ENCODE measurements at places on chromosomes 11 and 22. TPM values are rescaled to one million over a fixed set of nuclear protein-coding genes. Genes with fewer than 3 reads are reported as not detected.

GRCh38 chr22:36790648-36791047, 14.7 kb upstream of the IFT27 start:
- H3K27me3 ChIP-seq, result peaks cover 12% of the 10 kb centered on the region
- no peak overlapping the region for H3K4me3 ChIP-seq
- H3K4me1 ChIP-seq, result no peaks in the 10 kb centered on the region
- H3K27ac ChIP-seq, result no peak overlapping the region

DNA sequence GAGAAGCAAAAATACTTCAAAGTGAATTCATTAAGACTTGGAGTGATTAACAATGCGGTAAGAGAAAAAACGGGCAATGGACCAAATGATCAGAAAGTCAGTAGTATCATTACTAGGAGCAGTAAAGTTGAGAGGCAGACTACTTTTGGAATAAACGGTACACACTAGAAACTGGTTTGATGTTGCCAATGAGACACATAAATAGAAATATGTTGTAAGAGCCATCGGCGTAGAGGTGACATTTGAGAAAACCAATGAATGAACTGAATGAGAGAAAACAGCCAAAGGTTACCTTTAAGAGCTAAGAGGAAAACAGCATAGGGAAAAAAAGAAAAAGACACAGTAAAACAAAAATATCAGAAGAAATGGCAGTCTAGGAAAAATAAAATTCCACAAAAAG, 6.2 kb downstream of the CHORDC1 start:
- H3K4me1 ChIP-seq, result peaks cover 28% of the 10 kb centered on the region
- DNase-seq, result no peak
- no peaks in the 10 kb centered on the region for H3K27me3 ChIP-seq

DNA sequence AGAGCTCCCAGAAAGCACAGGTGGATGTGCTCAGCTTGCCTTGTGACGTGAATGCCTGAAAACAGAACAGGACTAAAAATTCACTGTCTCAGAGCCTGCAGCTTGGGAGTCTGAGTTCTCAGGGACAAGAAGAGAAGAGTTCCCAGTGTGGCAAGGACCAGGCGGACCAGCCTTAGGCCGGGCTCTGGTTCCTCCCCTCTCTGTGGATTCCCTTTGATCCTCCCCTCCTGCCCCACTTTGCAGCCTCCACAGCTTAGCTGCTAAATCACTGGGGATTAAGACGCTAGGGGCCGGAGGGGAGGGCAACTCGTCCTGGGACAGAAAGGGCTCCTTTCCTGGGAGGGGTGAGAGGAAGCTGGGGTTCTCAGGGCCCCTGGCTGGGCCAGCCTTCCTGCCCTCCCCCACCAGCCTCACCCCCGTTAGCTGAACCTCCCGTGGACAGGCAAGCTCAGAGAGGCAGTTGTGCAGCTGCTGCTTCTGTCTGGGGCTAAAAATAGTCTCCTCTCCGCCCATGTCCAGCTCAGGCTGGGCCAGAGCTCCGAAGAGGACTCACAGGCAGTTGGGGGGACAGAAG, 29.9 kb upstream of the JAM3 start:
- no peaks in the 10 kb centered on the region for H3K36me3 ChIP-seq
- H3K27ac ChIP-seq, result no peak overlapping the region

DNA sequence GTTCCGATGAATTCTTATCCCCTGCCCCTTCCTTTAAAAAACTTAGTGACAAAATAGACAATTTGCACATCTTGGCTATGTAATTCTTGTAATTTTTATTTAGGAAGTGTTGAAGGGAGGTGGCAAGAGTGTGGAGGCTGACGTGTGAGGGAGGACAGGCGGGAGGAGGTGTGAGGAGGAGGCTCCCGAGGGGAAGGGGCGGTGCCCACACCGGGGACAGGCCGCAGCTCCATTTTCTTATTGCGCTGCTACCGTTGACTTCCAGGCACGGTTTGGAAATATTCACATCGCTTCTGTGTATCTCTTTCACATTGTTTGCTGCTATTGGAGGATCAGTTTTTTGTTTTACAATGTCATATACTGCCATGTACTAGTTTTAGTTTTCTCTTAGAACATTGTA, 12.0 kb downstream of the CCND1 start:
- no peak overlapping the region for H3K4me3 ChIP-seq
- H3K27me3 ChIP-seq, result no peaks in the 10 kb centered on the region
- no peaks in the 10 kb centered on the region for H3K4me1 ChIP-seq
- DNase-seq, result peak; percentile 39

- no peak for DNase-seq
- H3K27ac ChIP-seq, result no peak overlapping the region
- peaks cover 7% of the 10 kb centered on the region for H3K4me1 ChIP-seq
- H3K4me3 ChIP-seq, result no peak overlapping the region
- peaks cover 7% of the 10 kb centered on the region for H3K27me3 ChIP-seq
Observed at GRCh38 chr22:21984793-21985192, 2.2 kb upstream of the TOP3B start.

DNA sequence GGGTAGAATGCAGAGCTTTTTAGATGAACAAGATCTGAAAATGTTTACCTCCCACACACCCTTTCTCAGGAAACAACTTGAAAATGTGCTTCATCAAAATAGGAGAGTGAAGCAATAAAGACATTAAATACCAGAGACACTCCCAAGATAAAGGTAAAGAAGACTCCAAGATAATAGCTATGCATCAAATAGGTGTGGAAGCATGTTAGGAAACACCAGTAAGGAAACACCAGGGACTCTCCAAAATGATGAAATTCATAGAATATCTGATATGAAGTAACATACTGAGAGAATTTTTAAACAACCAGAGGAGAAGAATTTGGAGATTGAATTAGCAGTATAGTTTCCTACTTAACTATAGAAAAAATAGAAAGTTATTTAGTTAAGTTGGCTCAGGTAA, 57.0 kb downstream of the OR10A6 start:
- no peak overlapping the region for H3K27ac ChIP-seq
- no peak for DNase-seq
- H3K27me3 ChIP-seq, result peaks cover 20% of the 10 kb centered on the region
- H3K4me1 ChIP-seq, result no peaks in the 10 kb centered on the region
- H3K4me3 ChIP-seq, result no peak overlapping the region
- H3K36me3 ChIP-seq, result no peaks in the 10 kb centered on the region

GRCh38 chr22:20862540-20862939, 3.7 kb downstream of the SNAP29 start:
- H3K27ac ChIP-seq, result no peak overlapping the region
- no peaks in the 10 kb centered on the region for H3K36me3 ChIP-seq
- peaks cover 56% of the 10 kb centered on the region for H3K4me1 ChIP-seq
- no peak for DNase-seq
- no peaks in the 10 kb centered on the region for H3K27me3 ChIP-seq

DNA sequence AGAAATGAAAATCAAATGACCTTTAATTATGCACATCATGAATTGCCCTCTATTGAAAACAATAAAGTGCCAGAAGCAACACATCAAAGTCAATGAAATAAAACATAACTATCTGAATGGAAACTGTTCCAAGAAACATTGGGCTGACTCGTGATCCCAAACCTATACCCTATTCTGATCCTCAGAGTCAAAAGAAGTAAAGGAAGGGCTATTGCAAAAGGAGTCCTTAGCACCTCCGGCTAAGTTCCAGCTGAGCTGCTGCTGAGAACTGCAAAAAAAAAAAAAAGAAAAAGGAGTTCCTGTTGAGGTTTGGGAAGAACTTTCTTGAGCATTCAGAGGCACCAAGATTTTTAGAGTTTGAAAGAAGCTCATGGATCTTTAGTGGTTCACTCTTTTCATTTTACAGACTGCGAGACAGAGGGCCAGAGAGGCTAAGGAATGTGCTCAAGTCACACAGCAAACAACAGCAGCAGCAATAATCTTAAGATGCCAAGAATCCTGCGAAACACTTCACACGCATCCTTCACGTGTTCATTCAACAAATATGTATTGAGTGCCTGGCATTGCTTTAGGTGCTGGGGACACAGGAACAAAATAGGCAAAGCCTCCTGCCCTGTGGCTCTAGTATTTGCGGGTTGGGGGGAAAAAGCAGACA, 841 bp upstream of the TMPRSS13 start:
- H3K27ac ChIP-seq, result peak overlapping the region; percentile 90
- H3K4me1 ChIP-seq, result peaks cover 52% of the 10 kb centered on the region
- no peaks in the 10 kb centered on the region for H3K36me3 ChIP-seq
- peak overlapping the region; percentile 73 for H3K4me3 ChIP-seq
- DNase-seq, result no peak

DNA sequence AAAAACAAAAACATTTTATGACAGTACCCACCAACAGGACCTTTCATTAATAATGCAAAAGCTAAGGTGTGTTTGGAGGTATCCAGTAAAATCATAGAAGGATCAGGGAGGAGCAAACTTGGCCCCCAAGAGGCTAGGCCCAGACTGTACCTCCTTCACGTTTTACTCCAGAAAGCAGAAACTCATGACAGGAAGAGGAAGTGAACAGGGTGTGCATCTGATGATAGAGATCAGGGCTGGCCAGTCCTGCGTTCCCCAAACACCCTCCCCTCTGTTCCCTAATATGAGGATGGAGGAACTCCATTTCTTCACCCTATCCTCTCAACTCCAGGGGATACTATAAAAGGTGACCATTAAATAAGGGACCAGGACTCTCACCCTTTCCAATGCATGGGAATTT, 10.2 kb upstream of the MS4A12 start:
- H3K4me1 ChIP-seq, result peaks cover 9% of the 10 kb centered on the region
- peaks cover 18% of the 10 kb centered on the region for H3K27me3 ChIP-seq
- H3K4me3 ChIP-seq, result no peak overlapping the region
- H3K27ac ChIP-seq, result no peak overlapping the region

DNA sequence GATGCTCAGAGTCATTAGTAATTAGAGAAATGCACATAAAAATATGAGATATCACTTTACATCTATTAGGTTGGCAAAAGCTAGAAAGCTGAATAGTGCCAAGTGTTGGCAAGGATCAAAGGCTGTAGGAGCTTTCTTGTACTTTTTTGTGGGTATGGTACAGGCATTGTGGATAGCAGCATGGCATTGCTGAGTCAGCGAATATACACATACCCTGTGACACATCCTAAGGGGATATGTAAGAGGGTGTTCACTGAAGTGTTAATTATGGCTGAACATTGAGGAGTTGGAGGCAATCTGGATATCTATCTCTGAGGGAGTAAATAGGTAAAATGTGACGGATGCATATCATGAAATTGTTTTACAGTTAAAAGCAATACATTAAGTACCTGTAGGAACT, 27.0 kb upstream of the IL18BP start:
- H3K27me3 ChIP-seq, result no peaks in the 10 kb centered on the region
- no peak overlapping the region for H3K4me3 ChIP-seq
- peaks cover 15% of the 10 kb centered on the region for H3K36me3 ChIP-seq

DNA sequence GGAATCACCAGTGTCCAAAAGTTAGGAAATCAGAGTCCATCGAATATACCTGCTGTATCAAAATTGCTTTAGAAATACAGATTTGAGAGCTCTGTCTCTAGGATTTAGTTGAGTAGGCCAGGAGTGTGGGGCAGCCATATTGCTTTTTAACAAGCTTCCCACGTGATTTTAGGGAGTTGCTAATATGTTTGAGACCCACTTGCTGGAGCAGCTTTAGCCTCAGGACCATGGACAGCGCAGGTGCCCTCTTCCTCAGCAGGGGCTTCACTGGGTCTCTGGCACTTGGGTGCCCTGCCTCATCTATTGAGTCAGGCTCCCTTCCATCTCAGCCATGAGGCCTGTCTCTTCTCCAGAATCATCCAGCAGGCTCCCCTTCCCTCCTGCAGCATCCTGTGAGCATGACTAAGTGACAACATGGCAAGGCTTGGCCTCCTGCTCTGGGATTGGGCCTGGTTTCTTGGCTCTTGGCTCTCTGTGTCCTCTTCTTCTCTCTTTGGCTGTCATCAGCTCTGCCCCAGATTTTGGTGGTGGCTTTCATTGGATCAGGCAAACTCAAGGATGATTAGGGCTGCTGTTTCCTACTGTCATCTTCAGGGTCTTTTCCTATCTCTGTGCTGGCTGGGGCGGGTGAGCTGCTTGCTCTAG, 70.0 kb downstream of the SGSM1 start:
- H3K27ac ChIP-seq, result no peak overlapping the region
- no peak overlapping the region for H3K4me3 ChIP-seq
- no peaks in the 10 kb centered on the region for H3K4me1 ChIP-seq
- no peaks in the 10 kb centered on the region for H3K27me3 ChIP-seq
- no peaks in the 10 kb centered on the region for H3K36me3 ChIP-seq

DNA sequence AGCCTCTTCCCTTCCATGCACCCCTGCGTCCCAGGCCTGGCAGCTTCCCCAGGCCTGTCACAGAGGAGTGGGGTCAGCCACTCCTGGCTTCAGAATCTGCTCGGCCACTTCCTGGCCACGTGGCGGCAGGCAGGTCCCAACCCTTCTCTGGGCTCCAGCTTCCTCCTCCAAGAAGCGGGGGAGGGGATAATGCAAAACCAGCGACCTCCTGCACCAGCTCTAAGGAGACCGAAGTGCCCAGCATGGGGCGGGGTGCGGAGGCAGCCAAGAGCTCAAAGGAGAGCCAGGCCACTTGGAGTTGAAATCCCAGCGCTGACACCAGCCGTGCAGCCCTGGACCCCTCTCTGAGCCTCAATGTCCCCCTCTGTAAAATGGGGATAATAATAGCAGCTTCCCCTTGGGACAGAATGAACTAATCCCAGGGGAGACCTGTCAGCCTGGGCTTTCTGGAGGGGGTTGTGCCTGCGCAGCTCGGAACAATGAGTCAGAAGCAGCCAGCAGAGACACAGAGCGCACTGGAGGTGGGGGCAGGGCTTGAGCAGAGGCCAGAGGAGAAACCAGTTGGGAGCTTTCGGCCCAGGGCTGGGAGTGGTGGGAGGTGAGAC, 22.8 kb upstream of the PICK1 start:
- H3K27me3 ChIP-seq, result no peaks in the 10 kb centered on the region
- H3K4me3 ChIP-seq, result no peak overlapping the region
- no peaks in the 10 kb centered on the region for H3K36me3 ChIP-seq
- peaks cover 3% of the 10 kb centered on the region for H3K4me1 ChIP-seq
- DNase-seq, result no peak

- H3K4me3 ChIP-seq, result no peak overlapping the region
- DNase-seq, result no peak
- H3K27me3 ChIP-seq, result no peaks in the 10 kb centered on the region
- H3K4me1 ChIP-seq, result no peaks in the 10 kb centered on the region
- H3K36me3 ChIP-seq, result no peaks in the 10 kb centered on the region
Observed at GRCh38 chr11:80515097-80515496, 1074.3 kb upstream of the TENM4 start.

DNA sequence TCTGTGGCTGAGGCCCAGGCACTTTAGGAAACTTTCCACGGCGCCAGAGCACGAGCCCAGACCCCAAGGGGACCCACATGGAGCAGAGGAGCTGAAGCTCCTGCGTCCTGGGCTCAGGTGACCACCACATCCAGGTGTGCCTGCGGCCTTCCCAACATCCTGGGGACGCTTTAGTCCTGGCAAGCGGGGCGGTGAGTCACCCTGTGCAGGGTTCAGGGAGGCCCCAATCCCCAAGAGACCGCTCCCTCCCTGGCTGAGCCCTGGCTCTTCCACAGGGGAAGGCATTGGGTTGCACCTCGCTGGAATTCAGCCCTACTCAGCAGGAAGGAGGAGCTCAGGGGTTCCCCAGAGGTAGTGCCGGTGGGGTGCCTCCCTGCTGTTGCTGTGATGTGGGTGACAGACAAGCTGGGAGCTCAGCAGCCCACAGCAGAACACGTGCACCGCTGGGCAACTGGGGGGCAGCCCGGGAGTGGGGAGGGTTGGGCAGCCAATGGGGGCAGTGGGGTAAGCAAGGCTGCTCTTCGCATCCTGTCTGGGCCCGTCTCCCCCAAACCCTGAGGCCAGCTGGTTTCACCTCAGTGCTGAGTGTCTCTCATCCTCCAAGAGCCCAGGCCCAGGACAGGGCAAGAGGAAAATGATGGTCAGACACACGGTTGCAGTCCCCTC, 802.8 kb downstream of the BRD1 start:
- peak; percentile 44 for DNase-seq
- H3K36me3 ChIP-seq, result no peaks in the 10 kb centered on the region
- no peak overlapping the region for H3K27ac ChIP-seq
- H3K4me3 ChIP-seq, result no peak overlapping the region

Gene LMO2
- total RNA-seq, result not detected

Gene TEX54
- total RNA-seq, result 1.0 TPM

Gene MIAT
- 6.0 TPM for total RNA-seq
